ENCODE measurements at places on chromosomes 2 and 18. TPM values are rescaled to one million over a fixed set of nuclear protein-coding genes. Genes with fewer than 3 reads are reported as not detected.

- no peak overlapping the region for H3K4me3 ChIP-seq
- no peaks in the 10 kb centered on the region for H3K27me3 ChIP-seq
- H3K4me1 ChIP-seq: no peaks in the 10 kb centered on the region
Observed at GRCh38 chr2:168424971-168425370, 31.1 kb upstream of the CERS6 start.

GRCh38 chr2:101190747-101191516 lies 39.8 kb upstream of the TBC1D8 start:
- DNase-seq: no peak
- H3K27ac ChIP-seq: no peak overlapping the region
- no peaks in the 10 kb centered on the region for H3K27me3 ChIP-seq
- H3K4me1 ChIP-seq: no peaks in the 10 kb centered on the region
- no peak overlapping the region for H3K4me3 ChIP-seq

- no peaks in the 10 kb centered on the region for H3K27me3 ChIP-seq
- peaks cover 4% of the 10 kb centered on the region for H3K4me1 ChIP-seq
- no peak overlapping the region for H3K4me3 ChIP-seq
- H3K36me3 ChIP-seq: no peaks in the 10 kb centered on the region
Observed at GRCh38 chr2:207473049-207473930, 56.5 kb upstream of the CREB1 start.

DNA sequence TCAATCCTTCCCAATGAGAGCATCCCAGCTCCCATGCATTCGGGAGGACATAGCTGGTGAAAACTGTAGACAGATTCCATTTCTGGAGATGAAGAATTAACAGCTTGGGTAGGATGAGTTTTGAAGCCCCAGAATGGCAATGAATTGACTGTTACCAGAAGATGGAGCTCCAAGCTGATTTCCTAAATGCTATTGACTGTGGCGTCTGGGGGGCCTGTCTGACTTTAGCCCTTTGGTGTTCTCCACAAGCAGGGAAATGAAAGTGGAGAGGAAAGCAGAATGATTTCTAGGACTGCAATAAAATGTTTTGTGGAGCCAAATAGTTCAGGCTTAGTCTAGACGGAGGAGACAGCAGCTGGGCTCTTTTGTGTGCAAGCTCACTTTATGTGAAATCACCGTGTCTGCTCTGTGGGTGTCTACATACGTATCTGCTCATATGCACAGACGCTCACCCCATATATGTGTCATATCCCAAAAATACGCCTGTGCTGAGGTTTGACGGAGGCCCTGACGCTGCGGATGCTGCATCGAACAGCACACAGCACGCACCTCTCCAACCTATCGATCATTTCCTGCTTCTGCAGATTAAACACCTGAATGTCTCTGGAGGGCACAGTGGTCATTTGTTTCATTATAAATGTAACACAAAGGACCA lies 166.4 kb upstream of the PXDN start:
- no peaks in the 10 kb centered on the region for H3K27me3 ChIP-seq
- H3K4me1 ChIP-seq: no peaks in the 10 kb centered on the region
- H3K36me3 ChIP-seq: no peaks in the 10 kb centered on the region
- DNase-seq: no peak
- H3K27ac ChIP-seq: no peak overlapping the region

DNA sequence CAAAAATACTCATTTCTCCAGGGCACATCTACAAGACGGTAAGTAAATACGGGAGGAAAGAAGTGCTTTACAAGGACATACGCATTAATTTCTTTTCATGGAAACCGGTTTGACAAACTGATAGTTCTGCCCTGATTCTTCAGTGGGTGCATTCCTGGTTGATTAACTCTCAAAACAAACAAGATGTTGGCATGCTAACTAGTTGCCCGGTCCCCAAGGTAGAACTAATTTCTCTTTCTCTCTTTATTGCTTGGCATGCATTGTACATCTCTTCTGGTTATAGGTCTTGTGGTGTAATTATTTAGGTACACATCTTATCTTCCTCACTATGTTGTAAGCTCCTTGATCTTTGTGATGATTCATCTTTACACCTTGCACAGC lies 46.9 kb upstream of the SPATS2L start:
- no peaks in the 10 kb centered on the region for H3K4me1 ChIP-seq
- no peak for DNase-seq
- H3K27me3 ChIP-seq: no peaks in the 10 kb centered on the region
- no peaks in the 10 kb centered on the region for H3K36me3 ChIP-seq

DNA sequence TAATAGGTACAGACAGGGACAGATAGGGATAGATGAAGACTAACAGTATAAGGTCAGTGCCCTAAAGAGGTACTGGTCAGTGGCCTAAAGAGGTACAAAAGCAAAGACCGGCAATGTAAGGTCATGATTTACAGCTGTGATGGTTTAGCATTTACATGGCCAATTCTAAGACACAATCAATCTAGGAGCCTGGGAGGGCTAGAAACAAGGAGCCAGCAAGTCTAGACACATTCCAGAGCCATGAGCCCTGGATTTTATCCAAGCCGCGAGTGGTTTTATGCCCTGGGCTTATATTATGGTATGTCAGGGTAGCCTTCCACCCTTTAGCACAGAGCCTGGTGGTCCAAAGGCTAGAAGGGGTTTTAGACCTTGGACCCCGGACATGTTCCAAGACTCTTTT lies 124.2 kb downstream of the CBLN2 start:
- H3K36me3 ChIP-seq: no peaks in the 10 kb centered on the region
- no peak for DNase-seq
- no peaks in the 10 kb centered on the region for H3K4me1 ChIP-seq
- H3K27me3 ChIP-seq: no peaks in the 10 kb centered on the region
- no peak overlapping the region for H3K27ac ChIP-seq

DNA sequence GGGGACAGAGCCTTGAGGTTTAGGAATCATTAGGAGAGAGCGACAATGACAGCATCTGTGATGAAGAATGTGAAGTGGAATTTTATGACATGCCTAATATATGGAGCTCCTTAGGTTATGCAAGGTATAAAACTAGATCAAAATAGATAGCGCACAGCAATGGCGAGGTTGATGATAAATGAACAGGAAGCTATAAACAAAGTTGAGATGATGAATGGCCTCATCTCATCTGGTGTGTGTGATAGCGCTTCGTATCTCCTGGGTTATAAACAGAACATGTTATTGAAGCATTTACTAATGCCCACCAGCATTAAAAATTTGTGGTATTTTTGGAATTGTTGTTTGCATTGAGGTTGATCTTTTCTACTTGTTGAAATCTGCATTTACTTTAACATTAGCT lies 231.5 kb downstream of the LTBP1 start:
- no peaks in the 10 kb centered on the region for H3K36me3 ChIP-seq
- H3K27me3 ChIP-seq: no peaks in the 10 kb centered on the region
- no peaks in the 10 kb centered on the region for H3K4me1 ChIP-seq
- H3K27ac ChIP-seq: no peak overlapping the region

DNA sequence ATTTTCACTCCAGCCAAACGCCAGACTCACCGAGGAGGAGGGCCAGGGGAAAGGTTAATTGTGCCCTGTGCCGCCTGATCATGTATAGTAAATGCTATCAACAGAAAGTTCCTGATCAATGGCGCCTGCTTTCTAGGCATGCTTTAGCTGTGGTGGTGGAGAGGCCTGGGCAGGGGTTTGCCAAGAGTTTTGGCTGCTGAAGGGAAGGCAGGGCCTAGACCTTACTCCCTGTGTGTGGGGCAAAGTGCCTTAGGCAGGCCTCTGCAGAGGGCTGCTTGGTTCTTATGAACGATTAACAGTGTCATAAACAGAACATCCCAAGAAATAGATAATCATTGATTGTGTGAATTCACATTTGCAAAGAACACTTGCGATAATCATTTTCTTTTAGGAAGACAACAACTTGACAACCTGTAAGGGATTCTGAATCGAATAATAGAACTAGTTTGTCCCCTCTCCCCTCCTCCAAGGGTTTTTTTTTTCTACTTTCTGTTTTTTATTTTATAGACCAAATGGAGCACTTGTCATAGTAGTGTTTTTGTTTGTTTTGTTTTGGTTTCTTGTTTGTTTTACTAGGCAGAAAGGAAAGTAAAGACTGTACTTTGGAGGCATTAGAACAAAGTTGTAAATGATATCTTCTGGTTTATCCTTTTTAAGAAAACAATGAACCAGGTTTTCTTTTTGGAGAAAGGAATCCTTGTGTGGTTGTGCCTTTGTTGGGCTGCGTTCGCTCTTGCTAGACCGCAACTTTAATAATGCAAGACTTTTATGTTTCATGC lies 6.5 kb downstream of the TSHZ1 start:
- H3K36me3 ChIP-seq: no peaks in the 10 kb centered on the region
- H3K27ac ChIP-seq: no peak overlapping the region
- H3K27me3 ChIP-seq: no peaks in the 10 kb centered on the region
- H3K4me3 ChIP-seq: no peak overlapping the region
- DNase-seq: no peak

GRCh38 chr18:70074116-70074515 lies 126.4 kb upstream of the CD226 start:
- H3K36me3 ChIP-seq: no peaks in the 10 kb centered on the region
- peaks cover 2% of the 10 kb centered on the region for H3K27me3 ChIP-seq
- no peaks in the 10 kb centered on the region for H3K4me1 ChIP-seq
- H3K4me3 ChIP-seq: no peak overlapping the region

- H3K27ac ChIP-seq: no peak overlapping the region
- H3K4me1 ChIP-seq: no peaks in the 10 kb centered on the region
- H3K27me3 ChIP-seq: no peaks in the 10 kb centered on the region
- H3K36me3 ChIP-seq: no peaks in the 10 kb centered on the region
Observed at GRCh38 chr2:21715887-21716286, 592.1 kb downstream of the TDRD15 start.

DNA sequence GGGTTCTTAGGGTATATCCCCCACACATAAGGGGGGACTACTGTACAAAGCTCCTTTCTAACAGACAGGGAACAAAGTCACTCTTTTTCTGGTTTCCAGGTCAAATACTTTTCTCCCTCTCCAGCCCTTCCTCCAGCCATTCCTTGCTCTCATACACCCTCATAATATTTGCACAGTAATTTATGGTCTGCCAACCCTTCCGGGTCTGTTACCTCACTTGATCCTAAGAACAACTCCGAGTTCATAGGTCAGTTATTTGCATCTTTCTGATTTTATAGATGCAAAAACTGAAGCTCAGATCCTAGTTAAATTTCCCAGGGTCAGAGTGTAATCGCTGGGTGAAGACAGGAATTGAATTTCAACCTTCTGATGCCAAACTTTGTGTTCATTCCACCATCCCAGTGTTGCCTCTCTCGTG lies 14.8 kb upstream of the MATN3 start:
- H3K27ac ChIP-seq: no peak overlapping the region
- H3K4me1 ChIP-seq: no peaks in the 10 kb centered on the region
- no peak overlapping the region for H3K4me3 ChIP-seq
- H3K36me3 ChIP-seq: no peaks in the 10 kb centered on the region

DNA sequence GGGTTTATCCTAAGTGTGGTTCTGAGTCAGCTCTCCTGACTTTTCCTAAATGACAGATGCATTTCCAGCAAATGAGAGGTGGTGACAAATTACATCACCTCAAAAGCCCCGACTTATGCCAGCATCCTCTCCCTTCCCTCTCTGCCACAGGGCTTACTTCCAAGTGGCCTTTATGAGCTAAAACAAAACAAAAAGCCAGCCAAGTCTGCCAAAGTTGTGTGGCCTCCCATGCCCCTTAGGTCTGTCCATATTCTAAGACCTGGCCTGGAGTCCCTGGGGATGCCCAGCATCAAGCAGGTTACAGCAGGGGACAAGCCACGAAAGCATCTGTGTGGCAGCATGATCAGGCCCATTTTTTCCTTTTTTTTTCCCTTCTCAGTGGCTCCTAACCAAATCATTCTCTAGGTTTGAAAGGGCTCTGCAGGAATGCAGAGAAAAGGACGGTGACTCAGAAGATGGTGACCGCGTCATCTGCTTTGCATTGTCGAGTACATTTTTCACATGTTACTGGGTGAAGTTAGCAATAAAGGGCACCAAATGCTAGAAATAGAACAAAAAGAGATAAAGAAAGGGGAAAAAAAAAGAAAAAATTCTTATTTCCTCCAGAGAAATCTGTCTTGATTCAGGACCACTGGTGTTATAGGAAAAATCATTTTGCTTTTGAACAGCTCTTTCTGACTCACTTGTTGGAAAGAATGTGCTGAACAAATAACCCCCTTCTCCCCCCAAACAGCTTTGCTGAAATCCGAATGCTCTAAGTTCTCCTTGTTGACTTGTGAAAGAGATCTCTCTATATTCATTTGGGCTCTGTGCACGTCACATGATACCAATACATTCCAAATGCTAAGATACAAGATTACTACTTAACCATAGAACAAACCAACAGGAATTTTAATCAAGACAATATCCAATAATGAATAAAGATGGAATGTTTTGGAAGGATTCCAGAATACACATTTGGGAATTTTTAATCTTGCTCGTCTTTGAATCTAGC lies 178.7 kb downstream of the EN1 start:
- peaks cover 3% of the 10 kb centered on the region for H3K4me1 ChIP-seq
- no peak for DNase-seq
- no peak overlapping the region for H3K27ac ChIP-seq
- no peak overlapping the region for H3K4me3 ChIP-seq

DNA sequence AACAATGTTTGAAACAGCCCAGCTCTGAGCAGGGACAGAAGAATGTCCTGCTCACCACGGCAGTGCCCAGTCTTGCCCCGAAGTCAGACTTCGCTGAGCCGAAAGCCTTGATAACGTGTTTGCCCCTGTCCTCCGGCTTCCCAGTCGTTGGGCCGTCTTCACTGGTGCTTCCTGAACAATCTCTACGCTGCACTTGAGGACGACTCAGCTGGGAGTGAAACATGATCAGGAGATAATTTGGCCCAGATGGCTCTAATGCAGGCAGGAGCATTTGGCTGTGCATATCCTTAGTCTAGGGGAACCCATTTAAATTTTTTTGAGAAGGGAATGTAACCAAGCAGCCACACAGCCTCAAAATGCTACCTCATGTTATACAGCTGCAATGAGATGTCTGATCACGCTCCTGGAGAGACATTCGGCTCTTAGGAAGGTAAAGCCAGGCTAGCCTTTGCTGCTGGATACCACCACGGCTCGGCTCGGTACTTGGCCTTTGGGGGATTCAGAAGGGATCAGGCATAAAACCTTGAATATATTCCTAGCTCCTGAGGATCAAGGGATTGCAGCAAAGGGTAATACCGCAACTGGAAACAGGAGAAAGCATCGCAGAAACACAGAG lies 43.6 kb downstream of the FECH start:
- H3K4me3 ChIP-seq: no peak overlapping the region
- H3K4me1 ChIP-seq: no peaks in the 10 kb centered on the region
- no peak overlapping the region for H3K27ac ChIP-seq
- no peaks in the 10 kb centered on the region for H3K36me3 ChIP-seq
- no peak for DNase-seq

GRCh38 chr2:206535260-206535986 lies 92.1 kb downstream of the ADAM23 start:
- no peak overlapping the region for H3K27ac ChIP-seq
- no peaks in the 10 kb centered on the region for H3K36me3 ChIP-seq
- H3K27me3 ChIP-seq: no peaks in the 10 kb centered on the region
- DNase-seq: no peak

- no peaks in the 10 kb centered on the region for H3K36me3 ChIP-seq
- no peak overlapping the region for H3K4me3 ChIP-seq
- no peaks in the 10 kb centered on the region for H3K27me3 ChIP-seq
- H3K27ac ChIP-seq: no peak overlapping the region
Observed at GRCh38 chr2:105828558-105828957, 83.8 kb downstream of the NCK2 start.

- no peak overlapping the region for H3K4me3 ChIP-seq
- no peak for DNase-seq
- no peaks in the 10 kb centered on the region for H3K36me3 ChIP-seq
- H3K4me1 ChIP-seq: no peaks in the 10 kb centered on the region
- H3K27ac ChIP-seq: no peak overlapping the region
- H3K27me3 ChIP-seq: no peaks in the 10 kb centered on the region
Observed at GRCh38 chr2:146131048-146131447, 1611.1 kb upstream of the ZEB2 start.

The NDC80 gene
- total RNA-seq: 1.6 TPM

The GNLY gene
- 5.1 TPM for total RNA-seq

The DNER gene
- 0.17 TPM for total RNA-seq

The FSHR gene
- 3.1 TPM for total RNA-seq

The CACNB4 gene
- total RNA-seq: 1.1 TPM

The DSC2 gene
- total RNA-seq: 0.95 TPM

The TTC39C gene
- total RNA-seq: 23.0 TPM

The COLEC12 gene
- total RNA-seq: 5.9 TPM

Data from ovary (tissue), 10 donors.